ENCODE measurements at places on chromosomes 12 and 14.

- DNase-seq = no peak
Measured at GRCh38 chr12:62158461-62159360, 101.5 kb upstream of the USP15 start.

DNA sequence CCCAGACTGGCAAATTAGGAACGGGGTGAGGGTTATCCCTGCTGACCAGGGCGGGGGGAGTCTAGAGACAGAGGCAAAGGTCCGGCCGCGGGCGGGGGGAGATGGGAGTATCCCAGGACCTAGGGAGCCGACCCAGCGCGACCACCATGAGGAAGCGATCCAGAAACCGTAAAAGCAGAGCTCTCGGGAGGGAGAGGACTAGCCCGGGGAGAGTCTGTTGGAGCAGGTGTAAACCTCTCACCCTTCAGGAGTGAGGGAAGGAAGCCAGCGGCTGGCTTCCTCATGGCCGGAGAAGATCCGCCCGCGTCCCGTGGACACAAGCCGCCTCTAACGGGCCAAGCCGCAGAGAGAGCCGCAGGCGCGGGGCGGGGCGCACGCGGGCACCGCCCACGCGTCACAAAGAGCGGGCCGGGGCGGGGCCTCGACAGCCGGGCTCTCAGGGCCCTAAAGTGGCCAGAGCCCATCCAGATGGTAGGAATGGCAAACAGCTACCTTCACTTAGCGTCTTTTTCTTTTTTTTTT, at the start of gene ACRBP:
TSS of gene ACRBP (minus strand) at position 350 of the 522 bp plus-strand sequence. CDS start at position 284, 66 bp downstream.
- peak; percentile 7 for DNase-seq

DNA sequence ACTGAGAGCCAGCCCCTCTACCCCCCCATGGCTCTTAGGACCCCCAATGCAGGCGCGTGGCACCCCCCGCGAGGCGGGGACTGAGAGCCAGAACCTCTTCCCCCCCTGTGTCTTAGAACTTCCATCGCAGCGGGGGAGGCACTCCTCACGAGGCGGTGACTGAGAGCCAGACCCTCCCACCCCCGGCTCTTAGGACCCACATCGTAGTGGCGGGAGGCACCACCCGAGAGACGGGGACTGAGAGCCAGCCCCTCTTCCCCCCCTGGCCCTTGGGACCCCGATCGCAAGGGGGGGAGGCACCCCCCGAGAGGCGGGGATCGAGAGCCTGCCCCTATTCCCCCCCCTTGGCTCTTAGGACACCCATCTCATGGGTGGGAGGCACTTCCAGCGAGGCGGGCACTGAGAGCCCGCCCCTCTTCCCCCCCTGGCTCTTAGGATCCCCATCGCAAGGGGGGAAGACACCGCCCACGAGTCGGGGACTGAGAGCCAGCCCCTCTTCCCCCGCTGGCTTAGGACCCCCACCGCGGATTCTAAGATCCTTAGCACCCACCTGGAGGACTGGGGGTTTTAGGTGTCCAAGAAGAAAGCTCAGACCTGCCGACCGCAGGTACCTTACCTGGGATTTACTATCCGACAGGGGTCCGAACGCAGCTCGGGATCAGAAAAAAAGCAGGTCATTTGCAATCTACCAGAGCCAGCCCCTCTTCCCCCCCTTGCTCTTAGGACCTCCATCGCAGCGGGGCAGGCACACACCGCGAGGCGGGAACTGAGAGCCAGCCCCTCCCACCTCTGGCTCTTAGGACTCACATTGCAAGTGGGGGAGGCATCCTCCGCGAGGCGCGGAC, 44.9 kb downstream of the DDX11 start:
- no peak for DNase-seq

DNA sequence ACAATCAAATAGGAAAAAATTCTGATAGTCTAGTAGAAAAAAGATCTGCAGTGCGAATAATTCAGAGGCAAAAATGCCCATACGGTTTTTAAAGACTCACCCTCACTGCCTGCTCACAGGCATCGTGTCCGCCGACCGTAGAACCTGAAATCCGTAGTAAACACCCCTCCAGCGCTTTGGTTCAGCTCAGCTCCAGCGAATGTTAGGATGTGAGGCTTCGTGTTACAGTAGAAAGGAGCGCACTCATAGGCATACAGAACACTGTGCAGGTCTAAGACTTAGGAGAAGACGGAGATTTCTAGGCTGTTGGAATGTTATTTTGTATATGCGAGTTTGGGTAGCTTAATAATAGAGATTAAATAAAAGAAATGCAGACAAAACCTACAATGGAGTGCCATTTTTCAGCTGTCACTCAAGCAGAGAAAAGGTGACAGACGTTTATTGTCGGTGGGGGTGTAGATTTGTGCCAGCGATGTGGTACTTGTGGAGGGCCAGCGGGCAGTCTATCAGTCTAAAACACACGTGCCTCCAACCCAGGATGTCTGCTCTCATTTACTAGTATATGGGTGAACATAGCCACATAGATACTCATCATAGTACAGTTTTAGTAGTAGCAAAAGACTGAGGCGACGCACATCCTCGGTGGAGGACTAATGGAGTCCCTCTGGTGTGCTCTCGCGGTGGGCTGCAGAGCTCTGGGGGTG, 25.7 kb downstream of the SFSWAP start:
- DNase-seq = no peak

GRCh38 chr12:110379631-110380030, 23.9 kb downstream of the ANAPC7 start:
- DNase-seq = no peak

GRCh38 chr12:3054374-3054773, 22.8 kb upstream of the TSPAN9 start:
- DNase-seq = no peak

DNA sequence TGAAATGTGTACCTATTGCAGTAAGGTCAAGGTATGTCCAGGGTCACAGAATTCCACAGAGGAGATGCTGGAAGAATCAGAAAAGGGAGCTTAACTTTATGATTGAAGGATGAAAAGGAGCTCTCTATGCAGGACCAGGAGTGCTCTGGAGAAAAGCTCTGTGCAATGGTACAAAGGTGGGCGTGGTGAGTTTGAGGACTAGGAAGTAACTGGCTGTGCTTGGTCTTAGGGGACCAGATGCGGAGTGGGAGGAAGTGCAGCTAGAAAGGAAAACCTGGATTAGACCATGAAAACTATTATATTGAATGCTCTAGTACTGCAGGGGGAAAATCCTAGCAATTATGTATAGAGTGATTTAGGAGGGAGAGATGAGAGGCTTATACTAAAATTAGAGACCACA, 56.8 kb downstream of the BTG1 start:
- no peak for DNase-seq

DNA sequence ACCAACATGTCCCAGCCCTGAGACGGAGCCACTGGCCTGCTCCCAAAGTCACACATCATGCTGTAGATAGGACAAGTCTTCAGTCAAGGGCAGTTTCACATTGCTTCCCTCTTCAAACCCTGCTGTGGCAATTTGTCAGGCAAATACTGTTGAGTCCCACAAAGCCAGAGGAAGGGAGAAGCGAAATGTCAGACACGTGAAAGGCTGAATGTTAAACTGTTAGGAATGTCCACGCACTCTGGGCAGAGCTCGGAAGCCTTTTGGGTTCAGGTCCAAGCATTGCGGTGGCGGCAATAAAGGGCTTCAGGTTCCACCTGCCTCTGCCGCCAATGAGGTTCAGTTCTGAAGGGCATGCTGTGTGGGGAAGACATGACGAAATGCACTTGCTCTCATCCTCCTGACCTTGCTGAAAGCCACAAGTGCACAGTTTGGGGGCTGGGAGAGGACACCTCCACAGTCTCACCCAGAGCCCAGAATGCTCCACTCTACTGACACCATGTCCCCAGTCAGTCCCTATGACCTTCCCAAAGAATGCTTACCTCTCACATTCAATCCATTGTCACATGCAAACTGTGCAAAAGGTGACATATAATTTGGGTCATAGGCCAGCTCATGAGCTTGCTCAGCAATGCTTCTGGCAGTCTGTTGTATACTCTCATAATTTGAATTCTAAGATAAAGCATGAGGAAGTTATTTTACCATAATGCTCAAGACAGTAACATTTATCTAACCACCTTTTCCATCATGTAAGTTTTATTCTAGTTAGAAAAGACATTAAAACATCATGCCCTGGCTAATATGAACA, 35.7 kb downstream of the RAD9B start:
- no peak for DNase-seq

GRCh38 chr14:64737391-64738280, 33.4 kb downstream of the PLEKHG3 start:
- no peak for DNase-seq

DNA sequence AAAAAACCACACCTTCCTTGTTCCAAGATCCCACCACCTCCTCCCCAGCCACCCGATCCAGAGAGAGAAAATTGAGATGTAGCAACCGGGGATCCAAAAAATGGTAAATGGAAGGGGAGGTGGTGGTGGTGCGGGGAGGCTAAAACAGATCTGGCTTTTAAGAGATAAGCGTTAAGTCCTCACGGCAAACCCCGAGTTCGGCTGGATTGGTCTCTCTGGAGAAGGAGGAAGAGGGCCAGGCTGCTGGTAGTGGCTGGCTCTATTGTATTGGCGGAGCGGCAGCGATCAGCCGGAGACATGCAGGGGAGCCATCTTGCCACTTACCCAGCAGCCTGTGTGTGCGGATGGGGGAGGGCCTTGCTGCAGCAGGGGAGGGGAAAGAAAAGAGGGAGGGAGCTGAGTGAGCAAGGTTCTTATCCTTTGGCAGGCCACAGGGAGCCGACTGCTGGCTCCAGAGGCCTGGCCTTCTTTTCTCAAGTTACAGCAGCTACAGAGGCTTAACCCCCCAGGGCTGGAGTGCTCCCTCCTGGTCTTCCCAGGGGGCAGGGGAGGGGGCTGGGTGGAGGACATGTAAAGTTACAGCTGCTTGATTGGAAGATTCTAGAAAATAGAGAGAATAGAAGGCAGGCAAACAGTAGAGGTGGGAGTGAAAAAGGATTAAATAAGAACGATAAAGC, 14.1 kb upstream of the CDH24 start:
- DNase-seq = peak; percentile 72

DNA sequence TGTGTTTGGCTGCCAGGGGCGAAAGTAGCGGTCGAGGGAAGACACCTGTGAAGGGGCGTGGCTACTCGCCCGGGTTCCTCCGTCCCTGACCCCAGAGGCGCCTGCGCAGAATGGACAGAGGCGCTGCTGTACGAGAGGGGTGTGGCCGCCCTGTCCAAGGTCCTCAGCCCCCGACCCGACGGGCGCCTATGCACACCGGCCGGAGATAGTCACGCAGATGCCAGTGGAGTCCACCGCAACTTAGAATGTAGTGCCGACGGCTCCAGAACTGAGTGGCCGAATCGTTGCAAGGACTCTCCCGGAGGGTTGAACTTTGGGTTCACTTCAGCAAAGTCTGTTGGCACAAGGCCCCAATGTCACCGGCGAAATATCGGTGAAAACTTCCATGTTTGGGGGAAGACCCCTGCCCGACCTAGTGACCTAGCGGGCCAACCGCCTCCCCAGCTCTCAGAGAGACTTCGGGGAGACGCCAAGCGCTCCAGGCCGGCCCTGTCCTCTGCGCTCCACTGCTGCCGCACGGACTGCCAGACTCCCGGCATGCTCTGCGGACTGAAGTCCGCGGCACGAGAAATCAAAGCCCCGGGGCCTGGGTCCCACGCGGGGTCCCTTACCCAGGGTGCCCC, 541 bp upstream of the RNU6-7 start:
- DNase-seq = no peak

DNA sequence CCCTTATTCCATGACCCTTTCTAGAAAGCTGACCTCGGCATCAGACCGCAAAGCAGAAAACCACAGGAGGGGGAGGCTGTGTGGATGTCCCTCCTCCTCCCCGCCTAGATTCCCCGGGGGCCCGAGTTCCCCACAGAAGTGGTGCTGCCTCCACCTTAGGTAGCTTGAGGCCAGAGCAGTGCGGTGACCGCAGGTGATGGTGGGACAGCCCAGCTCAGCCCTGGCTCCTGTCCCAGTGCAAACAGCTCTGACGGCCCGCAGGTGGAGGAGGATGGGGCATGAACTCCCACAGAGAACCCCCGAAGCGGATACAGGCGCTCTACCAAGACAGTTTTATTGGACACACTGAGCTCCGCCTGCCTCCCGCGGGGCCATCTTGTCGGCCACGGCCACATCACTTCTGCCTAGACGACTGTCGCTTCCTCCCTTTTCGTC, 19.5 kb downstream of the ARL6IP4 start:
- DNase-seq = no peak

DNA sequence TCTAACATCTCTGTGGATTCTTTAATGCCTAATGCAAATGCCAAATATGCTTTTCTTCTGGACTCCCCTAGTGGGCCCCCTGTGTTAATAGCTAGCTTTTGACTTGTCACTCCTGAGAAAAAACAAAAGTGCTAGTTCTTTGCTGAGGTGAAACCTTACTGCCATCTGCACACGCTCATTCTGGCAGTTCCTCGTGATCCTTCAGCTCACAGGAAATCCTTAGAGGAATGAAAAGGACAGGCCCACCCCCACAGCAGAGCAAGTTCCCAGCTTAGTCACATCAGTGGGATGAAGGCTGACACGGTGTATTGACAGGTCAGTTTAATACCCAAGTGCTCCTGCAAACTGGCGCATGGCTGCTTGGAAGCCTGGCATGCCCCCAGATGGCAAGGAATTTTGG, 165.1 kb upstream of the ATP2B1 start:
- DNase-seq = no peak

GRCh38 chr14:66070542-66071319, 415.4 kb upstream of the CCDC196 start:
- no peak for DNase-seq

DNA sequence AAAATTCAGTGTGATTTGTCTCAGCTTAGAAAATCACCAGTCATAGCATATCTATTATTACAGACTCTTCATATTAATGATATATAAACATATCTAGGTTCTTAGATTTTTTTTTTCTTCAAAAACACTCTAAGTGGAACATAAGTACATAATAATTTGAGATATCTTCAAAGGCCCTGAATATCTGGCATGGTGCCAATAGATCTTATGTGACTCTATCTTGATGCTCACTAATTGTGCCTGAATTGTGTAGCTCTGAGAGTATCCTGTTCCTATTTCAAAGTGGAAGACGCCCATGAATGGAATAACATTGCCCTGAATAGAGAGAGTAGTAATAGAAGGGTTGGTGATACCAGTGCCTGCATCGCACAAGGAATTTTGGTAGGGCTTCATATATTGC, 1312.7 kb upstream of the USP15 start:
- DNase-seq = no peak

DNA sequence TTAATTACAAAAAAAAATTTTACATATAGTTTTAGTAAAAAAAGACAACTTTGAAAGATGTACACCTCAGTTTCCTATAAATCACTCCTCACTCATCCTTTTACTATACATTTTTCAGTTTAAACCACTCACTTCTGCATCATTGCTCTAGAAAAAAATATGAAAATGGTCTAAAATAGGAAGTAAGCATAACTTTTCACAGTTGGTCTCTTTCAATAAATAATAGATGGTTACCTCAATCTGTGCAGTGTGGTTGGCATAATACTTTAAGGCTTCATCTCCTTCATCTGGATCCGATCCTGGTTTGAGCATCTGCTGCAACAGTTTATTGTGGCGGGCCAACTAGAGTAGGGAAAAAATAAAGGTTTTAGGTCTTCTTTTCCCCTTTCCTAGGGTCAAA, 247.9 kb downstream of the SSPN start:
- DNase-seq = no peak

GRCh38 chr14:78023112-78023511, 147.1 kb upstream of the NRXN3 start:
- DNase-seq = no peak

GRCh38 chr12:22340143-22340542, 5.6 kb upstream of the ST8SIA1 start:
- no peak for DNase-seq
